ENCODE measurements at places on chromosomes 7 and 10.

- no peak for DNase-seq
Measured at GRCh38 chr10:118467200-118467599, 125.1 kb upstream of the FAM204A start.

GRCh38 chr7:102042016-102042656 is 224.7 kb downstream of the CUX1 start:
- DNase-seq, result no peak

DNA sequence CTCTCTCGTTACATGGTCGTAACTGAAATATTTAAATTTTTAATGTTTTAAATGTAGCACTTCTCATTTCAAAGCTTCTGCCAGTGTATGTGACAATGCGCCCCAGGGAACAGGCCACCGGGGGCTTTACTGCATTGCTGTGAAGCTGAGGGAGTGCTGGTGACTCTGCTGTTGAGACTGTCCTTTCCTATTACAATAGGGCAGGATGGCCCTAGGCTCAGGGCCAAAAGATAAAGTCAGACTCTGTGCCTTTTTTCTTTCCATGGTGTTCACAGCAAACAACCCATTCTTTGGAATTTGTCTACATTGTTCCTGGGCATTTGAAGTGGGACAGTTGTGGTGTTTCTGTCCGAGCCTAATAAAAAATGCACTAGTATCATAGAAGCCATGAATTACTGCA is 107.3 kb downstream of the GALNT11 start:
- DNase-seq, result no peak

DNA sequence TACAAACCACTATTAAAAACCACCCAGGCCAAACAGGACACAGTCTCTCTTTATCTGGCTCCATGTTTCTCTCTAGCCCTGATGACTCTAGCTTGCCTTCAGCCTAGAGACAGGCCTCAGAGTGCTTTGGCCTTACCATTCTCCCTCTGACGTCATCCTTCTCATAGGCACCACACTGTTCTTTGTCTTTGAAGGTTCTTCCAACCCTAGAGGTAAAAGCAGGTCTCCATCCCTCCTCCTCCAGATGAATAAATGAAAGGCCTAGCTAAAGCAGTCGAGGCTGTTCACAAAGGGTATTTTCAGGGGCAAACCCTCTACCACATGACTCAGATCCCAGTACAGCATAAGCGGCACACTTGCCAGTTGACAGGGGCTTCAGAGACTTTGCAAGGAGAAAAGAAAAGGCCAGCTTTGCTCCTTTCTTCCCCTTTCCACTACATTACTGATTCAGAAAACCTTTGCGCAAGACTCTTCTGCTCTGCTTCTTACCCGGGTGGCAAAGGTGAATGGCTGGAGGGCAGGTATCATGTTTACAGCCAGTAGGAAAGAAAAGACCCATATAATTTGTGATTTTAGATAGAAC is 14.8 kb downstream of the NFE2L3 start:
- no peak for DNase-seq

- no peak for DNase-seq
Measured at GRCh38 chr10:62735464-62736167, 68.9 kb upstream of the ADO start.

- DNase-seq, result no peak
Measured at GRCh38 chr7:157977717-157978496, 609.7 kb downstream of the PTPRN2 start.

GRCh38 chr10:130723704-130724103 is 587.5 kb downstream of the GLRX3 start:
- DNase-seq, result no peak

DNA sequence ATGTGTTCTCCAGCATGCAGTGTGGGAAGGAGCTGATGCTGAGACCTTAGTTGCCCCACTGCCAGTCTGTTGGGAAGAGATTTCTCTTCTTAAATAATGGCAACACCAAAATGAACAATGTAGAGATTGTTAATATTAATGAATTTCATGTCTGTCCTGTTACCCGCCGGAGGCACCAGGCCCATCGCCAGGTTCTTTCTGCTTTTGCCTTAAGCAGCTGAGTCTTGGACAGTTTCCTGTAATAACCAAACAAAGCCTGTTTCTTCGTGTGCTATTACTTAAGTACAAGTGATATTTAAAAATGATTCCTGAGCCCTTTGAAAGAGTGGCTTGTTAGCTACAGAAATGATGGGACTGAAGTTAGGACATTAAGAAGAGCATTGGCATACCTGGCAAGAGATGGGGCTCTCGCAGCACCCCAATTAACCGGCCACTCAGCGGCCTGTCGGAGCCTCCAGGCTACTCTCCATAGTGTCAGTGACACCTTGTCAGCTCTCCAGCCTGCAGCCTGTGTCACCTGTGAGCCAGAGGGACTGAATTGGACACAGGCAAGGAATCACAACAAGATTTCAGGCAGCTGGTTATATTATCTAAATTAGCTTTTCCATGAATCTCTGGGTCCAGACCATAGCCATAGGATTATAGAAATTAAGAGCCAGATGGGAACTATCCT is 142.0 kb downstream of the CELF2 start:
- no peak for DNase-seq

GRCh38 chr7:98185101-98185500 is 26.1 kb upstream of the BHLHA15 start:
- DNase-seq, result no peak

GRCh38 chr7:34488766-34489165 is 169.3 kb upstream of the NPSR1 start:
- DNase-seq, result no peak

DNA sequence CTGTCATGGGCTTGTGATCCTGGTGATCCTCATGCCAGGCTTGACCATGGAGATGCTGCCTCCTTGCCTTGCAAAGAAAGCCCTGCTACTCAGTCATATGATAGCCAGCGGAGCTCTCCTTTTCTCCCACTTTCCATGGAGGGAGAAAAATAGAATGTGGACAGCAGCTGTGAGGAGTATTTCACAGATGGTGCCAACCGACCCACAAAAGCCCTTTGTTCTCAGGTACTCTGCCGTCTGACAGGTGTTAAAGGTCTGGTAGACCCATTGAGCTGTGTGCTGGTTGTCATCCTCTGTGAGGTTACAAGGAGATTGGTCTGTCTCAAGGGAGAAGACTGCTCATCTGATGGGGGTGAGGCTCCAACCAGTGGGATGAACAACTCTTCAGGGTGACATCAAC is 29.5 kb upstream of the COBL start:
- no peak for DNase-seq

DNA sequence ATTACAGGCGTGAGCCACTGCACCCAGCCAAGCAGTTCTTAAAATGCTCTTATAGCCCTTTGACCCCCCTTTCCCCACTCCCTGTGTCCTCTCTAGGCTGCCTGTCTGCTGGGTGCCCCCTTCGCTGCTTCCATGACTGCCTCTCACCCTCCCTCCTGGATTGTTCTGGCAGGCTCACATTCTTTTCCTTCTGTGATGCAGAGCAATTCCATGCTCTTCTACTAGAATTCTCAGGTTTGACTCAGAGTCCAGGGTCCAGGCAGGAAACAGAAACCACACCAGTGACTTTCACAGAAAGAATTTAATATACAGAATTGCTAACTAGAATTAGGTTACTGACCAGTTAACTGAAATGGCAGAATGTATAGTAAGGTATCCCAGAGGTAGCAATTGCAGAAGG is 244.8 kb downstream of the BAMBI start:
- DNase-seq, result no peak

GRCh38 chr7:29140873-29141468 is 5.4 kb downstream of the CPVL start:
- no peak for DNase-seq

DNA sequence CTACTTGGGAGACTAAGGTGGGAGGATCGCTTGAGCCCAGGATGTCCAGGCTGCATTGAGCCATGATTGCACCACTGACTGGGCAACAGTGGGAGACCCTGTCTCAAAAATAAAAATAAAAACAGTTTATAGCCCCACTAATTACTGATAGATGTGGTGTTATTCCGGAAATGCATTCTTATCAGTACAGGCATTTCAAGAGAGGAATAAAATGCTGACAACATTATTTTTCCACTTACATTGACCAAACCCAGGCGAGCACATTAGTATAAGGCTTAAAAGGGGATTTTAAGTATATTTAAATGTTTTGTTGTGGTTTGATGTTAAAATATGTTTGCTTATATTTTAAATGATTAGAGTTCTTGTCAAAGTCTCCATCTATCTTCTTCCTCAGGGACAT is 359.5 kb downstream of the PLXDC2 start:
- no peak for DNase-seq

GRCh38 chr10:6951732-6952131 is 371.7 kb upstream of the PRKCQ start:
- no peak for DNase-seq

DNA sequence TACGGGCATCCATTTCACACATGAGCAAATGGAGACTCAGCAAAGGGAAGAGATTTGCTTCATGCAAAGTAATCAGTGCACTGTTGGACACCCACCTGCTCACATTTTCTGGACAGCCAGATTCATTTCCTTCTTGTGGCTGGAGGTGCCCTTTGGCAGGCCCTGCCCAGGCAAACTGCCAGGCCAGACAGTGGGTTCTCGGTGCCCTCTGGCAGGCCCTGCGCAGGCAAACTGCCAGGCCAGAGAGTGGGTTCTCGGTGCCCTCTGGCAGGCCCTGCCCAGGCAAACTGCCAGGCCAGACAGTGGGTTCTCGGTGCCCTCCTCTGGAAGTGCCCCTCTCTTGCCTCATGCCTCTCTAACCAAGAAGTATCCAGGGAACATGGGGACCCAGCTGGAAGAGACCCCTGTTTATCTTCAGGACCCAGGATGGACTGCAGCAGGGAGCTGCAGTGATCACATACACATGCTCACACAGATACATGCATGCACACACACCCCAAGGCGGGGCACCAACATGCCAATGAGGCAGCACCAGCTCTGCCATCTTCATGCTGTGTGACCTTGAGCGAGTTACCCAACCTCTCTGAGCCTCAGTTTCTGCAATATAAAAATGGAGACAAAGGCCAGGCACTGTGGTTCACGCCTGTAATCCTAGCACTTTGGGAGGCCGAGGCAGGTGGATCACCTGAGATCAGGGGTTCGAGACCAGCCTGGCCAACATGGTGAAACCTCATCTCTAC is 67.1 kb downstream of the OAT start:
- DNase-seq, result no peak

GRCh38 chr7:114086914-114087652 is 168.3 kb upstream of the PPP1R3A start:
- DNase-seq, result peak; percentile 69

DNA sequence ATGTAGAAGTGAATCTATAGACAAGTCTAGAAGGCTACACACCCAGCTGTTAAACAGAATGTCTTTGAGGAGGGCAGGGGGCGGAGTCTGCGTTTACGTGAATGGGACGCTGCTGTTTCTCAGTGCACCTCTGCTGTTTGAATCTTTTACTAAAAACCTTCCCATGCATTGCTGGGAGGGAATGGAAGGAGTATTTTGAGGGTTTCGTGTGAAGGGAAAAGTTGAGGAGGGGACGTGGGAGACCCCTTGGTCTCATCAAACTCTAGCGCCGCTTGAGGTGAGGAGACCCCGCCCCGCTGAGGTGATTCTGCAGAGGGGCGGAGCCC is 492 bp upstream of the VCL start:
- DNase-seq, result no peak

DNA sequence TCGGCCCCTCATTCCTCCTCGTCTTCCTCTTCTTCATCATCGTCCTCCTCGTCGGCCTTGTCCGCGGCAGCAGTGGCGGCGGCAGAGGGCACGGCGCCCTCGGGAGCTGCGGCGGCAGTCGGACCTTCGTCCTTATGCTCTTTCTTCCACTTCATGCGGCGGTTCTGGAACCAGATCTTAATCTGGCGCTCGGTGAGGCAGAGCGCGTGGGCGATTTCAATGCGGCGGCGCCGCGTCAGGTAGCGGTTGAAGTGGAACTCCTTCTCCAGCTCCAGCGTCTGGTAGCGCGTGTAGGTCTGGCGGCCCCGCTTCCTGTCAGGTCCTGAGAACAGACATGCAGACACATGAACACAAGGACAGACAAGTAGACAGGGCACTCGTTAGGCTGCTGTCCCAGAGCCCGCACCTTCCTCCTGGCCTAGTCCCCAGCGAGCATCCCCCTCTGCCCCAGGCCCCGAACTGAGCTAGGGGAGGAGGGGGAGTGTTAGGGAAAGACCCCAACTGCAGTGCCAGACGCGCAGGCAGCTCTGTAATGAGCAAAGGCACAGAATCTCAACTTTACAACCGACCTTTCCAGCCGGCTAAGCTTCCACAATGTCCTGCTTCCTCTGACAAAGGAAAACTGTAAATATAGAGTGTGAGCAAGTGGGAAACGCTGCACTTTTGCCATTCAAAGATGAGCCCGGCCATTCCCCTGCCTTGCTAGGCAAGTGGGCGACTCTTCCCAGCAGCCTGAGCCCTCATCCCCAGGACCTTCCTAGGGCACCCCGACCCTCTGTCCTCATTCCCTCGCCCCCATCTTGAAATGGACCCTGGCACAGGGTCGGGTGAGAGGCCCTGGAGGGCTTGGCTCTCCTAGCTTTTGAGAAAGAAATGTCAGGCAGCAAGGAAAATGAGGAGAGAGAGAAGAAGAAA is 1.3 kb downstream of the HOXA7 start:
- DNase-seq, result no peak
